ENCODE measurements at places on chromosomes 13 and 19.

DNA sequence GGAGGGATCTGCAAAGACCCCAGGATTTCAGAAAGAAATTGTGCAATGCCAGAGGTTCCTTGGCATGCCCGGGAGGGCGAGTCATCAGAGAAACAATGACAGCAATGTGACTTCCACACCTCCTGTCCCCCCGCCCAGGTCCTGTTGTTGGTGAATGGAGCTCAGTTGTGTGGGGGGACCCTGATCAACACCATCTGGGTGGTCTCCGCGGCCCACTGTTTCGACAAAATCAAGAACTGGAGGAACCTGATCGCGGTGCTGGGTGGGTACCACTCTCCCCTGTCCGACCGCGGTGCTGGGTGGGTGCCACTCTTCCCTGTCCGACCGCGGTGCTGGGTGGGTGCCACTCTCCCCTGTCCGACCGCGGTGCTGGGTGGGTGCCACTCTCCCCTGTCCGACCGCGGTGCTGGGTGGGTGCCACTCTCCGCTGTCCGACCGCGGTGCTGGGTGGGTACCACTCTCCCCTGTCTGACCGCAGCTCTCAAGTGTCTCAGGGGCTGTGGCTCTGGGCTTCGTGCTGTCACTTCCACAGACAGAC lies 5.2 kb upstream of the F10 start:
- DNase-seq, result no peak

DNA sequence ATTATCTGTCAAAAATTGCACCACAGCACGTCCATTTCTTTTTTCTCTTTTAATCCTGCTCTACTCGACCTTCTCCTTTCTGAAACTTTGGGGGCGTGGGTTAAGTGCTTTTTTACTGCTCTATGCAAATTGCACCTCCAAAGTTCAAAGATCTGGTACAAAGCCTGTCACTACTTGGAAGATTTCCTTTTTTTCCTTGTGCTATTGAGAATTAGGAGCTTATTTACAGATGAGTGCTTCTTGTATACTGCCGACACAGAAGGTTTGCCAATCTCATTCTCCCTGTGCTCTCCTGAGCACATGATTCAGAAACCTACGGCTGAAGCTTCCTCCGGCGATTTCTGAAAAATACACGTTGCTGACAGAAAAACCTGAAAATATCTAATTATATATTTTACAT lies 94.8 kb downstream of the TEX29 start:
- no peak for DNase-seq

GRCh38 chr13:32114284-32114950 lies 82.8 kb downstream of the FRY start:
- no peak for DNase-seq

DNA sequence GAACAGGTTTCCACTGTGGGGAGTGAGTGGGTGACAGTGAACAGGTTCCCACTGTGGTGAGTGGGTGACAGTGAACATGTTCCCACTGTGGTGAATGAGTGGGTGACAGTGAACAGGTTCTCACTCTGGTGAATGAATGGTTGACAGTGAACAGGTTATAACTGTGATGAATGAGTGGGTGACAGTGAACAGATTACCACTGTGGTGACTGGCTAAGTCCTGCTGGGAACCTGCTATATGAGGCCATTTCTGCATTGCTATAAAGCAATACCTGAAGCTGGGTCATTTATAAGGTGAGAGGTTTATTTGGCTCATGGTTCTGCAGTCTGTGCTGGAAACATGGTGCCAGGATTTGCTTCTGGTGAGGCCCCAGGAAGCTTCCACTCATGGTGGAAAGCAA lies 637.1 kb downstream of the UQCRFS1 start:
- no peak for DNase-seq

DNA sequence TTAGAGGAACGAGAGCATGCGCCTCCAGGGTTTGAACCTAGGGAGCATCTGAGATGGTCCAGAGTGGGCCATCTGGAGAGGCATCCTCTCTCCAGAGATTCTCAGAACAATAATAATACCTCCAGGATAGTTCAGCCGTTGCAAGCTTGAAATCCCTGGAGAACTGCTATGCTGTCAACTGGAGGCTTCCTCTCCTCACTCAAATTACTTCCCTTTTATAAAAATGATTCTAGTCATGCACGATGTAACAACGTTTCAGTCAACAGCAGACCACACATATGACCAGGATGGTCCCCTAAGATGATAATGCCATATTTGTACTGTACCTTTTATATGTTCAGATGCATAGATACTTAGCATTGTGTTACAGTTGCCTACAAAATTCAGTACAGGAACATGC lies 108.7 kb downstream of the SHISA2 start:
- no peak for DNase-seq

DNA sequence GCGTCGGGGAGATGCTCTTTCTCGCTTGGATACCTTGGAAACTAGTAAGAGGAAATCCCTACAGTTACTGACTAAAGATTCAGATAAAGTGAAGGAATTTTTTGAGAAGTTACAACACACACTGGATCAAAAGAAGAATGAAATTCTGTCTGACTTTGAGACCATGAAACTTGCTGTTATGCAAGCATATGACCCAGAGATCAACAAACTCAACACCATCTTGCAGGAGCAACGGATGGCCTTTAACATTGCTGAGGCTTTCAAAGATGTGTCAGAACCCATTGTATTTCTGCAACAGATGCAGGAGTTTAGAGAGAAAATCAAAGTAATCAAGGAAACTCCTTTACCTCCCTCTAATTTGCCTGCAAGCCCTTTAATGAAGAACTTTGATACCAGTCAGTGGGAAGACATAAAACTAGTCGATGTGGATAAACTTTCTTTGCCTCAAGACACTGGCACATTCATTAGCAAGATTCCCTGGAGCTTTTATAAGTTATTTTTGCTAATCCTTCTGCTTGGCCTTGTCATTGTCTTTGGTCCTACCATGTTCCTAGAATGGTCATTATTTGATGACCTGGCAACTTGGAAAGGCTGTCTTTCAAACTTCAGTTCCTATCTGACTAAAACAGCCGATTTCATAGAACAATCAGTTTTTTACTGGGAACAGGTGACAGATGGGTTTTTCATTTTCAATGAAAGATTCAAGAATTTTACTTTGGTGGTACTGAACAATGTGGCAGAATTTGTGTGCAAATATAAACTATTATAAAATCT lies 2.7 kb upstream of the KCNRG start:
- DNase-seq, result no peak

DNA sequence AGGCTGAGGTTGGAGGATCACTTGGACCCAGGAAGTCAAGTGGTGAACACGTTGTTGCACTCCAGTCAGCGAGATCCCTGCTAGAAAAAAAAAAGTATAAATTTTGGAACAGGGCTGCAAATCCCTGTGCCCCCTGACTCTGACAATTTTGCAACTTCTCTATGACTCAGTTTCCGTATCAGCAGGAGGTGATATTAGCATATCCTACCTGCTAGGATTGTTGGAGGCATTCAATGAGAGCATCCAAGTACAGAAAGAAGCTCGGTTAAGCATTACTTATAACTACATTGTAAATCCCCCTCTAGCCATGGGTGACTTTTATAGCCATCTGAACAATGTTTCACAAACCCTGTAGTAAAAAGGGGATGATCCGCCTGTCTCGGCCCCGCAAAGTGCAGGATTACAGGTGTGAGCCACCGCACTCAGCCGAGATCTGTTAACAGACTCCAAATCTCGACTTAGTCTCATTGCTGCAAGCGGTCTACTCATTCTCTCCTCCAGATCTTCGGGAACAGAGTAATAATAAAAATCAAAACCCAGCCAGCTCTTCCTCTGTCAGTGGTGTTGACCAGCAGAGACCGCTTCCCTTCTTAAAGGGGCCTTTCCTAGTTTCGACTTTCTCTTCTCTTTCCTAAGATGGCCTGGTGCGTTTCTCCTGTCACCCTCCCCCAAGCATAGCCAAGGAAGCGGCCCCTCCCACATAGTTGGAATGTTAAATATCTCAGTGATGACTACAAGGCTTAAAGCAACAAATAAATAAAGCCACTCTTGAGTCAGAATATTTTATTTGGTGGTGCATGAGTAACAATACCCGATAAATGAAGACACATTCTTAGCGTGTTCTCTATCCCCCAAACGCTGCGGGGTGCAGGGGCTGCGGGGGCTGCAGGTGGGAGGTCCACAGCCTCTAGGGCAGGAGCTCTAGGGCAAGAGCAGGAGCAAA lies 10.3 kb upstream of the BICRA start:
- no peak for DNase-seq

DNA sequence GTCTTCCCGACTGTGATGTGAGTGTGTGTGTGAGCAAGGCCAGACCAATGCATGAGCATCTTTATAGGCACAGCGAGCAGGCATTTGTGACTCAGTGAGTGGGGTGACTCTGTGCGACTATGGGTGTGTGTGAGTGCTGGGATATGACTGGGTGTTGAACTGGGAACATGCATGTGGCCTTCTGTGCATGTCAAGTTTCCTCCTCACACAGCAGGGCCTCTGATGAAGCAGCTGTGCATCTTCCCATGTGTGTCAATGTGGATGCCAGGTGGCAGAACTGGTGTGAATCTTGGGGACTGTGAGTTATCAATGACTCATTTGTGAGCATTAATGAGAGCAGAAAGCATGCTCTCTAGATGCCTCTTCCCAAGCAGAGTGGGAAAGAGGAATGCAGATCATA lies 12.1 kb upstream of the LGALS14 start:
- no peak for DNase-seq

- DNase-seq, result no peak
Observed at GRCh38 chr13:80572923-80573316, 232.0 kb upstream of the SPRY2 start.

DNA sequence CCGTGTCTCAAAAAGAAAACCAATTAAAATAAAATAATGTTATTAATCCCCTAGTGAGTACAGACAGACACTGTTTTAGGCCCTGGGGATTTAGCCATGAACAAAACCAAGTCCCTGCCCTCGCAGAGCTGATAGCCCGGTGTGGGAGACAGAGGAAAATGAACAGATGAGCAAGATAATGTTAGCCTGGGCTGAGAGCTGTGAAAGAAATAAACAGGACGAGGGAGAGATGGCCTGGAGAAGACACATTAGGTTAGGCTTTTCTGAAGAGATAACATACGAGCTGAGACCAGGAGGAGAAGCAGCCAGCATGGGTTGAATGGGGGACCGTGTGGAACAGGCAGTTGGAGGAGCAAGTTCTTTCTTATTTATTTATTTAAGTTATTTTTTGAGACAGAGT lies 9.0 kb downstream of the RELB start:
- no peak for DNase-seq

DNA sequence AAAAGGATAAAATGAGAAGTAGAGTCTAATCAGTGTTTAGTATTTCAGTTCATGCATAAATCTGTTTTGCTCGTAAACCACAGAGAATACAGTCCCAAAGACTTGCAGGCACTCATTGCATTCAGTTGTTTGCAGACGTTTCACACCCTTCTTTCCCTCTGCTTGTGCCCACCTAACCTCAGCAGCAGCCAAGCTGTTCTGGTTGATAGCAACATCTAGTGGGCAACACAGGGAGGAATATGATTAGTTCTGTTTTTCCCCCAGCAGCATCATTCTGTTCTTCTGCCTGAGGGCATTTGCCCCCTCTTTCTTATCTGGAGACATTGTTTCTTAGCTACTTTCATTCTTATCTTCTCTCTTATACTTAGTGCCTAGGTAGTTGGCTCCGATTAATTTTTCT lies 135.6 kb downstream of the PAN3 start:
- no peak for DNase-seq

DNA sequence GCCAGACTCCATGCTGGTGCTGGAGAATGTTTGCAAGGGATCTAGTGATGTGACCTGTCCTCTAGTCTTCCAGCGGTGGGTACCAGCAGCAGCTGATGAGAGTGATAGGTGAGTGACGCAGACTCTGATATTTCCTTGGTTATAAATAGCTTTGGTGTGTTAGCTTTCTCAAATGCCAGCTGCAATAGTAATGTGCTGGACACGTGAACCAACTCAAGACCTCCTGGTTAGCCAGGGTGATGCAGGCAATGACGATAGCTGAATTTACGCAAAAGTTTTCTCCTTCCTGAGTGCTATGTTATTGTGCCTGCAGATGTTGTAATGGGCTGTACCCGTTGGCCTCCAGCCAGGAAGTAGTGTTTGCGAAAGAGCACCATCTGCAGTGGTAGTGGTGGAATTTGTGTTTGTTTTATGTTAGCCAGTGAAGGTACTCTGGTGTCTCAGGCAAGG lies 129.5 kb downstream of the CYSLTR2 start:
- peak; percentile 20 for DNase-seq

- no peak for DNase-seq
Observed at GRCh38 chr19:15289673-15290072, 42.7 kb downstream of the BRD4 start.

- no peak for DNase-seq
Observed at GRCh38 chr19:36572593-36573019, 486 bp downstream of the ZNF529 start.

- peak; percentile 64 for DNase-seq
Observed at GRCh38 chr19:7917267-7918061, 2.7 kb upstream of the SNAPC2 start.

DNA sequence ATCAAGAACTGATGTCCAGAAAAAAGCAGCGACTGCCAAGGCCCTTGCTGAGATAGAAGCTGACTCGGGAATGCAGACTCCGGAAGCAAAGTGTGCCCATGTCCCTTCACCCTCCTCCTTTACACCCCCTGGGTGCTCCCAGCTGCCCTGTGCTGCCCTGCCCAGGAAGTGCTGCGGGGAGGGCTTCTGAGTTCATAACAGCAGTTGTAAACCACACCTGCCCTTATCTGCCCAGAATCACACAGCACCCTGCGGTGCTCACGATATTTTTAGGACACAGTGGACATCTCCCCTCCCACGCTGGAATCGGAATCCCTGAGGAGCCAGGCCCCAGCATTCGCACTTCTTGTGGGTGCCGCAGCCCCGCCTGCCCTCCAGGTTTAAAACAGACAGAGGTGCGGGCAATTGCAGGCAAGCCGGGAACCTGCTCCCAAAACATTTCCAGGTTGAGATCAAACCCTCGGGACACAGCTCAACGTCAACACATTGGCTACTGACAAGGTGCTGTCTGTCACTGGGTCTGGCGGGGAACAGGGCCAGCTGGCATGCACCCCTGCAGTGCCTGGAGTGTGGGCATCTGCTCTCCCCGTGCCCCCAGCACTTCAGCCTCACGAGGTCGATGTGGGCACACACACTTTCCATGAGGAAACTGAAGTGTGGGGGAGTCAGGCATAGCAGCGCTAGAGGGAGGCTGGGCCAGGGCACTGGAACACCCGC lies 36.8 kb downstream of the RAB20 start:
- no peak for DNase-seq

- DNase-seq, result no peak
Observed at GRCh38 chr13:47680748-47681147, 320.3 kb downstream of the SUCLA2 start.

DNA sequence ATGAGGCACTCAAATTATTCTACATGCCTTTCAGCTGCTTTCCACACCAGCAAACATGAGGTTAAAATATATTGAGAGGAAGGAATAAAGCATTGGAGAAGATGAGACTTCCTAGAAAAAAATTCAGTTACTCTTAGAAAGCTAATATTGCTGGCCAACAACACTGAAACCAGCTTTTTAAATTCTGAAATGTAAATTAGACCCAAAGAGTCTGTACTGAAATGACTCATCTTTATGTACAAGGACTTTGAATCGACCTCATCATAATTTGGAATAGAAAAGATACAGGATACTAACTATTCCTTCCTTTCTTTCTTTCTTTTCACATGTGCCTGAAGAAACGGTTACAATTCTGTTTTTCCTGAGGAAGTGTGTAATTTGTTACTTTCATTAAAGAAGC lies 6.5 kb upstream of the HSPH1 start:
- no peak for DNase-seq

All from CD4-positive, alpha-beta T cell treated with Interleukin-21 for 1 hour (primary cell).